ENCODE measurements at places on chromosomes 1 and 21. TPM values are rescaled to one million over a fixed set of nuclear protein-coding genes. Genes with fewer than 3 reads are reported as not detected.

GRCh38 chr1:84478876-84479868, at the start of gene RPF1:
RPF1 (plus strand) TSS chr1:84479266; CDS start chr1:84479282, 16 bp downstream.
- peaks cover 18% of the 10 kb centered on the region for H3K36me3 ChIP-seq
- peak within 1 kb of the TSS; percentile 89 for H3K4me3 ChIP-seq
- H3K27me3 ChIP-seq: no peaks in the 10 kb centered on the region
- peak; percentile 90 for DNase-seq
- H3K27ac ChIP-seq: peak within 1 kb of the TSS; percentile 90

DNA sequence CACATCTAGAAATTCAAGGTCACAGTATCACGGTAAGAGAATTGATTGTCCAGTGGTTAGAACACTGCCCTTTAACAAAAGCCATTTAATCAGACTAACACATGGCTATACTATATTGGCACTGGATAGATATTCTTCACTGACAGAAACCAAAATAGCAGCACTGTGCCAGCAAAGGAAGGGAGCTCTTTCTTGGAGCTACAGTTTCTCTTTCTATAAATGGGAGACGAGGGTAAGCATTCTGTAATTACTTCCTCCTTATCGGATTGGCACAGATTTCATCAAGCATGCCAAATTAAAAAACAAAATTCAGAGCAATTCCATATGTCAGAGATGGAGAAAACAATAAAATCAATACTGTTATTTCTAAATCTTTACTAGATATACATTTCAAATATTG, 115.7 kb upstream of the CACYBP start:
- DNase-seq: no peak
- H3K4me1 ChIP-seq: no peaks in the 10 kb centered on the region
- no peak overlapping the region for H3K4me3 ChIP-seq
- H3K36me3 ChIP-seq: no peaks in the 10 kb centered on the region
- no peaks in the 10 kb centered on the region for H3K27me3 ChIP-seq
- no peak overlapping the region for H3K27ac ChIP-seq

- no peaks in the 10 kb centered on the region for H3K4me1 ChIP-seq
- no peak for DNase-seq
- no peaks in the 10 kb centered on the region for H3K27me3 ChIP-seq
Observed at GRCh38 chr1:4960782-4961475, 306.5 kb downstream of the AJAP1 start.

The NTNG1 gene
- not detected for total RNA-seq
